ENCODE measurements at places on chromosomes 12 and 14. TPM values are rescaled to one million over a fixed set of nuclear protein-coding genes. Genes with fewer than 3 reads are reported as not detected.

Gene GDF3
- not detected for total RNA-seq

Gene DPF3
- 1.8 TPM for total RNA-seq

Gene TMTC2
- 7.3 TPM for total RNA-seq

Gene AKAP5
- 0.67 TPM for total RNA-seq

Gene OR4K1
- not detected for total RNA-seq

Gene HSPB8
- not detected for total RNA-seq

Gene TAC3
- total RNA-seq, result not detected

Gene VWF
- total RNA-seq, result 0.29 TPM

Gene PTCSC3
- total RNA-seq, result not detected

Gene EID3
- total RNA-seq, result 5.3 TPM

Gene ARHGAP9
- total RNA-seq, result 1.4 TPM

Gene SLC16A7
- total RNA-seq, result 10.2 TPM

Gene MFAP5
- total RNA-seq, result 7.5 TPM

Gene DLGAP5
- 7.8 TPM for total RNA-seq

Gene INSM2
- not detected for total RNA-seq

Gene GPX2
- 22.0 TPM for total RNA-seq

Gene SPTB
- under 0.01 TPM for total RNA-seq

Gene CEBPE
- not detected for total RNA-seq

Gene OVCH1
- 0.43 TPM for total RNA-seq

Gene ACOT4
- 2.5 TPM for total RNA-seq

Gene LTB4R2
- total RNA-seq, result 26.2 TPM

Gene SUSD6
- 45.6 TPM for total RNA-seq

Gene TRHDE
- 5.2 TPM for total RNA-seq

Gene CCDC88C
- 2.2 TPM for total RNA-seq

Gene P2RX7
- total RNA-seq, result 0.17 TPM

Data from mammary epithelial cell (primary cell).